Foreskin keratinocyte (primary cell): ENCODE measurements at places on chromosomes 13 and 19.

GRCh38 chr13:71828117-71828516 is 38.9 kb downstream of the DACH1 start:
- DNase-seq = no peak

DNA sequence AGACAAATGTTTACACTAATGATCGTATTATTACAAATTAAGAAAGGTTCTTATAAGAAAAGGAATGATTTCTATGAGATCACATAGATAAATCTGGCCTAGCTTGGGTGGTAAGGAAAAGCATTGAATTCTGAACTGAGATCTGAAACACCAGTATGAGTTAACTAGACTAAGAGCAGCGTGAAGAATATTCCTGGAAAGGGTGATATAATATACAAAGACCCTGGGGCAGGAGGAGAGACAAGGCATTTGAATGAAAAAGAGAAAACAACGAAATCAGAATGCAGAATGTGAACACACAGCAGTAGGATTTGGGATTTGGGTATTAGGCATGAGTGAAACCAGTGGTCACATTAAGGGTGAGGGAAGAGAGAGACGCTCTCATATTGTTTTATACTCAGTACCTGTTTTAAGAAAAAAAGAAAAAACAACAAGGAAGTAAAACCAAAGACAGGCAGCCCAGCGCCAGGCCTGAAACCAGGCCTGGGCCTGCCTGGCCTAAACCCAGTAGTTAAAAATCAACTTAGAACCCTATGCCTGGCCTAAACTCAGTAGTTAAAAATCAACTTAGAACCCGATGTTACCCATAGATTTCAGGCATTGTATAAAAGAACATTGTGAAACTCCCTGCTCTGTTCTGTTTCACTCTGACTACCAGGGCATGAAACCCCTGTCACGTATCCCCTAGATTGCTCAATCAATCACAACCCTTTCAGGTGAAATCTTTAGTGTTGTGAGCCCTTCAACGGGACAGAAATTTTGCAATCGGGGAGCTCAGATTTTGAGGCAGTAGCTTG is 287.1 kb downstream of the ITGBL1 start:
- no peak for DNase-seq

DNA sequence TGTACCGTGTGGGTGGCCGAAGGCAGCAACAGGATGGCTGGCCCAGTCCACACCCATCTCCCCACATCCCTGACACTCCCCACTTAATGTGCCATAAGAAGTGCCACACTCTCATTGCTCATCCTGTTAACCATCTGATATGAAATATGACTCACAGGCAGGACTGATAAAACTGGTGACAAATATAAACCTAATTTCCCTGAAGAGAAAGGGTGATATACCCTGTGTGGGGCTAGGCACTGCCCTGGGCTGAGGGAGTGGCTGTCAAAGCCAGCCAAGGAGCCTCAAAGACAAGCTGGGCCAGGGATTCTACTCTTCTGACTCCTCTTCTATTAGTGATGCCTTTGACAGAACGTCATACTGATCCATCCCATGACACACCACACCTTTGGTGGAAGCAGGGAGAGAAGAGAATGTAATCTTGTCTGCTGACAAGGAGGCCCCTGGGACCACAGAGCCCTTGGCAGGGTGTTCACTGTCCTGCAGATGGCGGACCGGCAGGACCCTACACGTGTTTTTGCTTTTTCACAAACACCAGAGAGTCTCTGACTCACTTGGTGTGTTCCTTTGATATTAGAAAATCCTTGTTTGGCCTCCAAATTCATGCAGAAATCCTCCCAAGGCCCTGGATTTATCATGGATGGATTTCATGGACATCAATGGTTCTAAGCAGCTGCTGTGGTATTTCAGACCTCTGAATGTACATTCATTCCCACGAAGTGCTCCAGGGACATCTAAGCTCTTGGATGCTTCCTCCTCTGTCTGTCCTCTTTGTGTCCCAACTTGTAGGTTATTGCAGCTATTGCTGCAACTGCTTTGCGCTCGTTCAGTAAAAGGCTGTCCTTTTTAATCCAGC is 98.0 kb upstream of the WASF3 start:
- DNase-seq = peak; percentile 37

DNA sequence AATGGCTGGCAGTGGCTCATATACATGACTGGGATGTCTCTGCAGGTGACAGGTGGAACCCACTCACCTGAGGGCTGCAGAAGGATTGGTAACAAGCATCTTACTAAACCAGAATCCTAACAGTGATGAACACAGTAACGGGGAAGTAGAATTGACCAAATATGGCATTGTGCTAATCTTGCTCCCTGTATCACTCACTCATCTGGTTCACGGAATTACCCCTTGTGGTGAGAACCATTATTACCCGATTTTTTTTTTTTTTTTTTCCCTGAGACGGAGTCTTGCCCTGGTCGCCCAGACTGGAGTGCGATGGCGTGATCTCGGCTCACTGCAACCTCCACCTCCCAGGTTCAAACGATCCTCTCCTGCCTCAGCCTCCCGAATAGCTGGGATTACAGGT is 69.5 kb downstream of the PTPRS start:
- no peak for DNase-seq

DNA sequence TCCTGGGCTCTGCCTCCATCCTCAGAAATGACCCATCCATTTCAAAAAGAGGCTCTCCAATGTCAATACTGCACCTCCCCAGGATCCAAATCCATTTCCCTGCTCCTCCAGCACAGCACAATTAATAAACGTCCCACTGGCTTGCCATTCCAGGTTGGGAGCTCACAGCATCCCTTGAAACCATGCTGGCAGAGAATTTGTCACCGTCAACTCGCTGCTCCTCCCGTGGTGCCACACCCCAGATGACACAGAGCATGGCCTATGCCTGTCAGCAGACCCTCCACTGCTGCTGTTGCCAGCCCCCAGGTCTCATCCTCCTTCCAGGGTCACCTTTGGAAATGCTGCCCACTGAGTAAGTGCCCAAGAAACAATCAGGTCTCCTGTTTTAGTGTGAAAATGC is 53.0 kb upstream of the UQCRFS1 start:
- DNase-seq = no peak
